ENCODE measurements at places on chromosomes 6 and 20. TPM values are rescaled to one million over a fixed set of nuclear protein-coding genes. Genes with fewer than 3 reads are reported as not detected.

DNA sequence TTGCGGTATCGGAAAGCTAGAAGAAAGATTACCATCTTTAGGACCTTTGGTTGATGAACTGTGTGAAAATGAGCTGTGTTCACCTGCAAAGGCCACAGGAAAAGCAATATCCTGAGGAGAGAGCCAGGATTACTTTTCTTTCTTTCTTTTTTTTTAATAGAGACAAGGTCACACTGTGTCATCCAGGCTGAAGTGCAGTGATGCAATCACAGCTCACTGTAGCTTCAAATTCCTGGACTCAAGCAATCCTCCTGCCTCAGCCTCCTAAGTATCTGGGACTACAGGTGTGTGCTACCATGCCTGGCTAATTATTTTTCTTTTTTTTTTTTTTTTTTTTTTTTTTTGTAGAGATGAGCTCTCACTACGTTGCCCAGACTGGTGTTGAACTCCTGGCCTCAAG is 17.2 kb downstream of the FAM184A start:
- DNase-seq: no peak

SPEF1 gene
- 11.7 TPM for total RNA-seq

DNA sequence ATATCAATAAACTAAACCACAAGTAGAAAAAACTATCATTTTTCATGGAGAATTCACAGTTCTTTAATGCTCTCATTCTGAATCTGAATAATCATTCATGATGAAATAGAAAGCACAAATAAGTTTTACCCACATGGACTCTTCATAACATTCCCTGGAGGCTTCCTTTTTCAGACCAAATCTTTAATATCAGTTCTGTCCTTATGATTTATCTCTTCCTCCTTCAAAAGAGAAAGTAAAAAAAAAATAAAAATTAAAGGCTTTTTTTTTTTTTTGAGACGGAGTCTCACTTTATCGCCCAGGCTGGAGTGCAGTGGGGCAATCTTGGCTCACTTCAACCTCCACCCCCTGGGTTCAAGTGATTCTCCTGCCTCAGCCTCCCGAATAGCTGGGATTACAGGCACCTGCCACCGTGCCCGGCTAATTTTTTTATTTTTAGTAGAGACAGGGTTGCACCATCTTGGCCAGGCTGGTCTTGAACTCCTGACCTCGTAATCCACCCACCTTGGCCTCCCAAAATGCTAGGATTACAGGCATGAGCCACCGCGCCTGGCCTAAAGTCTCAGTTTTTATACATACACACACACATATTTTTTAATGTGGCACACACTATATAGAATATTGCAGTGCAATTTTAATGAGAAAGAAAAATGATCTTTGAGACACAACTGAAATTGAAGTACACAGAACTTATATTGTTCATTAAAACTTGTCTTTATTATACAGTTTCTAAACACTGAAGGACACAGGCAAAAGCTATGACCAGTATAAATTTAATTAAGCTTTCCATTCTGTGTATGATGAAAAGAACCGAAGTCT is 31.9 kb upstream of the ZNF217 start:
- DNase-seq: no peak

TP53TG5 gene
- not detected for total RNA-seq

RNGTT gene
- total RNA-seq: 12.3 TPM

- no peak for DNase-seq
These were observed 193.7 kb downstream of the QKI start for GRCh38 chr6:163608204-163608644.

HSPA12B gene
- 28.3 TPM for total RNA-seq

GRCh38 chr20:16062661-16063581 is 510.3 kb downstream of the KIF16B start:
- no peak for DNase-seq

GNMT gene
- 3.0 TPM for total RNA-seq

GRCh38 chr20:10002866-10003265 is 31.9 kb upstream of the ANKEF1 start:
- DNase-seq: no peak

TRIM40 gene
- 0.20 TPM for total RNA-seq

RAET1L gene
- total RNA-seq: not detected

SYNDIG1 gene
- 5.0 TPM for total RNA-seq

Measured in lung (tissue), 17 donors.